ENCODE measurements at places on chromosomes 7 and 10. TPM values are rescaled to one million over a fixed set of nuclear protein-coding genes. Genes with fewer than 3 reads are reported as not detected.
A peak's percentile ranks its signal among the peaks of the same experiment; 100 is the strongest.

The SEMA3A gene
- total RNA-seq: 0.14 TPM

The OTUD1 gene
- total RNA-seq: 12.8 TPM

The GRB10 gene
- total RNA-seq: 3.6 TPM

The TMEM130 gene
- not detected for total RNA-seq

The PLXDC2 gene
- total RNA-seq: not detected

The TCAF2 gene
- total RNA-seq: 34.7 TPM

The PPP1R17 gene
- not detected for total RNA-seq

The AKR1C8 gene
- total RNA-seq: not detected

The OR2A42 gene
- total RNA-seq: not detected

The STRIP2 gene
- total RNA-seq: 86.6 TPM

The FAM25G gene
- total RNA-seq: not detected

The MKI67 gene
- total RNA-seq: 161 TPM

The C7orf25 gene
- 2.1 TPM for total RNA-seq

The RBP4 gene
- not detected for total RNA-seq

- no peak for DNase-seq
Observed at GRCh38 chr7:135501402-135501801, 8.5 kb downstream of the CNOT4 start.

GRCh38 chr10:63132651-63133055 is 475 bp upstream of the NRBF2 start:
- no peak for DNase-seq

GRCh38 chr10:103580430-103580829 is 86.9 kb downstream of the NEURL1 start:
- DNase-seq: no peak

- DNase-seq: no peak
Observed at GRCh38 chr7:157907091-157907490, 570.3 kb downstream of the DNAJB6 start.

- no peak for DNase-seq
Observed at GRCh38 chr7:78057571-78057970, 259.0 kb downstream of the PHTF2 start.

- DNase-seq: peak; percentile 67
Observed at GRCh38 chr10:75110006-75110632, 1.3 kb upstream of the SAMD8 start.

- no peak for DNase-seq
Observed at GRCh38 chr7:69105092-69105491, 493.2 kb upstream of the AUTS2 start.

DNA sequence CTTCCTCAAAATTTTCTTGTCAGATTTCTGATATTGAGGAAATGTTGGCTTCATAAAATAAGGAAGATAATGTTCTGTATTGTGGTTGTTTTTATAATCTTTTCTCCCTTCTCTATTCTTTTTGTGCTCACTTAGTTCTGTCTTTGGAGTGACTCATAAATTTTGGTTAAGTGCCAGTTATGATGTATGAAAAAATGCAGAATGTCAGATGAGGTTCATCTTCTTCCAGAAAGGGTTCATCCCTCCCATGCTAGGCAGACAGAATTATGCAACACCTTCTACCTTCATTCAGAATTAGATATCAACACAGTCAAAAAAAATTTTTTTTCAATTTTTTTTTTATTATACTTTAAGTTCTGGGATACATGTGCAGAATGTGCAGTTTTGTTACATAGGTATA is 36.6 kb upstream of the CYP2C19 start:
- no peak for DNase-seq

GRCh38 chr7:95508780-95509179 is 23.0 kb downstream of the ASB4 start:
- no peak for DNase-seq

GRCh38 chr10:28722065-28722803 is 44.9 kb downstream of the BAMBI start:
- no peak for DNase-seq

- no peak for DNase-seq
Observed at GRCh38 chr7:120675076-120675475, 182.9 kb downstream of the TSPAN12 start.

DNA sequence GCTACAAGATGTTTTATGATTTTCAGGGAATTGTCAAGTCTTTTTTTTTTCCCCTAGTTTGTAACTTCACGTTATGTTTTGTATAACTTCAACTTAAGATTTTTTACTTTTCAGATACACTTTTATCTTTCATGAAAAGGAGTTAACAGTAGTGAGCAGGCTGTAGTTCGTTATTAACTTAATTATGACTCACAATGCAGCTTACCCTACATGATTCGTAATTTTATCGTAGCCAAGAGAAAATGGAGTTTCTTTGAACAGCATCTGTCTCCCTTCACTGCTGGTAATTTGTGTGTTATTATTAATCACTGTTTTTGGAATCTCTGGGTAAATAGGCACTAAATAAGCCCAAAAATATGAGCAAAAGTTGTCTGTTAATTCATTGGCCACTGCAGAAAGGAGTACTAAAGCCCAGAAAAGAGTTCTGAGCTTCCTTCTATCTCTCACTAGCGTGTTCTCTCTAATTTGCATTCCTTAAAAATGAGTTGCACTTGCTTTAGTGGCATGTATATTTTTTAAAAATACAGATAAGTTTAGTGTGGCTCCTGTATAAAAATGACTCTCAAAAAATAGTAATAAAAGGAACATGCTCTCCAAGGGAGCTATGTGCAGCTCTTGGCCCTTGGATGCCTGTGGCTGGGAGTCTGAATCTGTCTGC is 36.1 kb downstream of the RALA start:
- no peak for DNase-seq

DNA sequence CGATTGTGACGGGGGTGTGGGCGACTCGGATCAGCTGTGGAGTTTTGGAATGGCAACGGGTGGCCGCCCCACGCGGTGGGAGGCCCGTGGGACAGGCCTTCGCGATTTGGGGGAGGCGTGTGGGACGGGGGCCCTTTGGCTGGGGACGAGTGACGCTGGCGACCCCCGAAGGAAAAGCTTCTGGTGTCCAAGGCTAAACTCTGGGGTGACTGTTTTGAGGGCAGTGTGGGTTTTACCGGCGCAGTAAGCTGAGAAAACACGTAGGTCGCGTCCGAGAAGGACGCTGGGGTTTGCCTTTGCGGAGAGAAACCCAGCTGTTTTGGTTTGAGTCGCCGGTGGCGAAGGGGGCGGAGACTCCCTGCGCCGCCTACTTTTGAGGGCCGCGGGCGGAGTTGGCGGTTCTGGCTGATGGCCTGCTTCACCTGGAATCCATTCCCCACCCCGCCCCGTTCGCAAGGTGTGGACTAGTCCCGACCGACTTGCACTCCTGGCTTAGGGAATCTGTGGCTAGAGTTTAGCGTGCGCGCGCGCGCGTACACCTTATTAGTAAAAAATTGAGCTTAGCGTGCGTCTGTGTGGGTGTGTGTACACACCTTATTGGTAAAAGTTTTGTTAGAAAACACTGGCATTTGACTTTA is 606 bp downstream of the TAX1BP1 start:
- DNase-seq: peak; percentile 97

- DNase-seq: peak; percentile 43
Observed at GRCh38 chr7:99579281-99579955, 18.6 kb upstream of the TMEM225B start.

GRCh38 chr10:62373995-62374861 is at the start of gene ZNF365:
Gene ZNF365, plus strand, starts transcription at chr10:62374369. Its CDS starts 1,825 bp downstream, at chr10:62376194.
- peak; percentile 76 for DNase-seq

- DNase-seq: no peak
Observed at GRCh38 chr10:24898501-24898900, 53.9 kb downstream of the PRTFDC1 start.

- DNase-seq: no peak
Observed at GRCh38 chr10:70753841-70754621, 31.1 kb downstream of the TBATA start.

DNA sequence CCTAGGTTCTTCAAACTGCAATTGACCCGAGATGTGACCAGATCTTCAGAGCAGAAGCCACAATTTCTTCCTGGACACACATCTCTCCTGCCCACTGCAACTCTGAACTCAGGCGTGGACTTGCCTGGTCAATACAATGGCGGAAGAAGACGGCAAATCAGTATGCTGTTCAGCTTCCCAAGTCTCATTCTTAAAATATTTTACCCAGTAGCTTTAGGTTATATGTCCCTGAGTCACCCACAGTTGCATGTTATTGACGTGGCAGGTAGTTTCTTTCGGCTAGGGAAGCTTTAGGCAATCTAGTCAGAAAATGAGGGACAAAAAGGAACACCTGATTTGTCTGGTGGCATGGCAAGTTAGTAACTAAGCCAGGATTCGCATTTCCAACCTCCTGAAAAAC is 22.5 kb downstream of the CEP41 start:
- no peak for DNase-seq

- DNase-seq: peak; percentile 64
Observed at GRCh38 chr7:132526111-132526740, 50.0 kb downstream of the PLXNA4 start.

GRCh38 chr10:66931340-66931948 is 5.6 kb downstream of the LRRTM3 start:
- peak; percentile 60 for DNase-seq

DNA sequence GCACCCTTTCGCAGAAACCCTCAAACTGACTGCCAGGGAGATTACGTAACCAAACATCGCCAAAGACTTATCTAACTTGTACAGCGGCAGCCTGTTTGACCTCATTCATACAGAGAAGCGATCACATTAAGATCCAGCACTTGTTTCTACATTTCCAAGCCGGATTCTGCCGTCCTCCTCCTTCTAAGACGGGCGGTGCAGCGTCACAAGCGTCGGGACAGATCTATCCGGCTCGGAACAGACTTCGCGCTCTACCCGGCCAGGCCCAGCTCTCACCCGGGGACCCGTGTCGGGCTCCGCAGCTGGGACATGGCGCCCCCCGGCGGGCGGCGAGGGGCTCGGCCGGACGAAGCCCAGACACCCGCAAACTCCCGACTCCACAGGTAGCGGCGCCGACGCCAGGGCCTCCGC is 373 bp downstream of the H2AZ2 start:
- peak; percentile 95 for DNase-seq

GRCh38 chr10:120387326-120387725 is 69.7 kb upstream of the PLPP4 start:
- DNase-seq: no peak

- DNase-seq: no peak
Observed at GRCh38 chr10:85641479-85642009, 725.1 kb downstream of the GRID1 start.

GRCh38 chr10:99292159-99292558 is 37.0 kb upstream of the CNNM1 start:
- DNase-seq: no peak

DNA sequence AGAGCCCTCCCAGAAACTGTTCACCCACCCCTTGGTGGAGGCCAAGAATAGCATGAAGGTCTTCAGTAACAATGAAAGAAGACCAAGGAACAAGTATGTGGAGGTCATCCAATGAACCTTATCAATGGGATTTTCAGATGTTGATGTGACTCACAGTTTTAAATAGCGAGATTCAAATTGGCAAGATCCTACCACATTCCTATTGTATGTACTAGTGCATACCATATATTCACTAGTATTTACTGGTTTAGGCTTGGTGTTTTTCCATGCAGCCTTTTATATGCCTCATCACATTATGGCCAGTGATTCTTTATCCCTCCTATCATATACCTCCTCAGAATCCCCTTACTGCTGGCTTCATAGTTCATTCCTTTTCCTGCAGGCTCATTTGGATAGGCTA is 54.4 kb downstream of the ITGB8 start:
- DNase-seq: no peak

DNA sequence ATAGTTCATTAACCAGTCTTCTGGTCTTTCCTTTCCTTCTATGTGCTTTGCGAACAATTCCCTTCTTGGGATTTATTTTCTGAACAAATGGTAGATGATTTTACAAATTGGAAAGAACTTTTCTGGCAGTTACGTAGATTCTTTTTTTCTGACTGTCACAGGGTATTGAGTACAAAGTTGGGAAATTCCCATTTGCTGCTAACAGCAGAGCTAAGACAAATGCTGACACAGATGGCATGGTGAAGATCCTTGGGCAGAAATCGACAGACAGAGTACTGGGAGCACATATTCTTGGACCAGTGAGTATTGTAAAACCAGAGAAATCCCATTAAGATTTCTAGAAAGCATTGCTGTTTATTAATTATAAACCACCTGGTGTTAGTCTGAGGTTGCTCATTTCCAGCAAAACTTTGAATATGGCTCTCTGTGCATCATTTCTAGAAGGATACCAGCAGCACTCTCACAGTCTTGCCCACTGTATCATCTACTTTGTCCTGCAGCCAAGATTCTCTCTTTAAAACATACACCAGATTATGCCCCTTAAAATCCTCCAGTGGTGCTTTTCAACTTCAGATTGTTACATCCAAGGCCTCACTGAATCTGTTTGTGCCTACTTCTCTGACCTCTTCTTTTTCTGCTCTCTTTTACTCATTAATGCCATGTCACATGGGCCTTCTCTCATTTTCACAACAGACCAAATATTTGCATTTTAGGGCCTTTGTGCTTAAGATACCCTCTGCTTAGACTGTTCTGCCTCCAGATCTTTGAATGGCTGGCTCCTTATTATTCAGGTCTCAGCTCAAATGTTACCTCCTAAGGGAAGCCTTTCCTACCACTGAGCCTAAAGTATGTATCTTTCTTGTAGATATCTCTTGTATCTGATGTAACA is 27.0 kb downstream of the DLD start:
- no peak for DNase-seq

DNA sequence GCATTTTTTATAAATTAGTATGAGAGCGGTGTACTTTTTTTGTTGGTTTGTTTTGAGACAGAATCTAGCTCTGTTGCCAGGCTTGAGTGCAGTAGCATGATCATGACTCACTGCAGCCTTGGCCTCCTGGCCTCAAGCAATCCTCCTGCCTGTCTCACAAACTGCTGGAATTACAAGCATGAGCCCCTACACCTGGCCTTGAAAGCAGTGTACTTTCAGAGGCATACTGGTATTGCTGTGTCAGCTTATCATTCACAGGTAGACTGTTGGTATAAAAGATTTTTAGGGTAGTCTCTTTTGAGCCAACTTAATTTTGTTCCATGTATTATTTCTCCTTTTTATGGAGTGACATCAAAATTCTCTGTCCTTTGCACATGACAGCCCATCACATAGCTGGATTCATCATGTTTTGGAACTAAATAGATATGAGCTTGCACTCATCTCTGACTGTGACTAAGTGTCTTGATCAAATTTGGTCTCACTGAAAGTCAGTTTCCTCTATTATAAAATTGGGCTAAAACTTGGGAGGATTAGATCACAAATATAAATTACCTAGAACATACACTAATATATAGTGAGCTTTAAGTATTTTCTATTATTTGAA is 12.4 kb downstream of the GNAT3 start:
- DNase-seq: no peak

GRCh38 chr10:18409599-18410397 is 241.6 kb downstream of the NSUN6 start:
- no peak for DNase-seq

DNA sequence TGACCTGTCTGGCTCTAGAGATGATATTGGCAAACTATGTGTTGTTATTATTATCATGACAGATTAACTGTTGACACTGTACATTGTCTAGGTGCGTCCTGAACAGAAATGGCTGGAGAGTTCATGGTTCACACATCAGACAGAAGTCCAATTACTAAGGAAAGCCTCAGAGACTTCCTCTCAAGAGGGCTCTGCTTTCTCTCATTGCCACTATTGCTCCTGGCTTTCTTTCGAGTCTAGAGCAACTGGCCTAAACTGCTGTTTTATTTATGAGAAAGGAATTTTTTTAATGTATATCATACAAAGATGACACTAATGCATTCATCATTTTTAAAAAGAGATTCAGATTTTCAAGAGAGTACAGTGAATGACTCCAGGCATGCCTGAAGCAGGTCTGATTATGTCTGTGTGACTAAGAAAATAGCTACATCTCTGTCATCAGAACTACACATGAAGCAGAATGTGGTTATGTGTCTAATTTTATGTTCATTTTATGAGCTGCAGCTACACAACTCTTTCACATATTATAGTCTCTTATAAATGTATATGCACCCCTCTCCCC is 30.4 kb downstream of the NRCAM start:
- peak; percentile 33 for DNase-seq
